Bladder microvascular endothelial cell (primary cell): ENCODE measurements at places on chromosomes 16 and 17. TPM values are rescaled to one million over a fixed set of nuclear protein-coding genes. Genes with fewer than 3 reads are reported as not detected.

The REXO5 gene
- total RNA-seq = 4.1 and 5.8 TPM in 2 replicates

The CDH3 gene
- total RNA-seq = not detected in 2 replicates

The IRX5 gene
- total RNA-seq = 0.16 and 0.63 TPM in 2 replicates

The GALK1 gene
- 57.1 and 85.5 TPM in 2 replicates for total RNA-seq

The HIGD1B gene
- total RNA-seq = not detected in 2 replicates

The IGF2BP1 gene
- total RNA-seq = 0.13 and 0.16 TPM in 2 replicates

The CRYM gene
- not detected in 2 replicates for total RNA-seq

The KRTAP9-4 gene
- not detected in 2 replicates for total RNA-seq

The TP53TG3F gene
- not detected in 2 replicates for total RNA-seq

The IRX3 gene
- 0.25 and 0.32 TPM in 2 replicates for total RNA-seq

The TEDC2 gene
- 5.9 and 7.1 TPM in 2 replicates for total RNA-seq

The FAM171A2 gene
- total RNA-seq = 3.5 and 3.6 TPM in 2 replicates

The ADGRG3 gene
- total RNA-seq = 0.16 and 1.8 TPM in 2 replicates

The DNAI2 gene
- total RNA-seq = not detected in 2 replicates

The CEP295NL gene
- 1.3 and 6.4 TPM in 2 replicates for total RNA-seq

The ATP2C2 gene
- total RNA-seq = under 0.01 TPM in 1 of 2 replicates, not detected in the other

The RILP gene
- total RNA-seq = 10.1 and 12.3 TPM in 2 replicates

The KRT12 gene
- total RNA-seq = not detected in 2 replicates

The FBXO39 gene
- total RNA-seq = under 0.01 and 7.1 TPM in 2 replicates

The KRT40 gene
- total RNA-seq = not detected in 2 replicates

The SAMD14 gene
- 2.9 and 14.1 TPM in 2 replicates for total RNA-seq

The RDM1 gene
- 0.19 TPM in 1 of 2 replicates, not detected in the other for total RNA-seq

The CLEC19A gene
- total RNA-seq = not detected in 2 replicates

The HS3ST2 gene
- total RNA-seq = not detected in 2 replicates

The COL1A1 gene
- 7.6 and 45.2 TPM in 2 replicates for total RNA-seq

The COASY gene
- 13.1 and 23.2 TPM in 2 replicates for total RNA-seq

The CUEDC1 gene
- total RNA-seq = 5.7 and 6.4 TPM in 2 replicates

The TRPV3 gene
- total RNA-seq = not detected in 2 replicates

The NTN3 gene
- total RNA-seq = 0.13 TPM in 1 of 2 replicates, not detected in the other

The ARHGDIG gene
- total RNA-seq = 0.13 TPM in 1 of 2 replicates, not detected in the other

The KRTAP9-2 gene
- not detected in 2 replicates for total RNA-seq

The NT5M gene
- total RNA-seq = 1.3 and 1.4 TPM in 2 replicates

The GAS7 gene
- 0.49 and 3.7 TPM in 2 replicates for total RNA-seq

The FAM83G gene
- total RNA-seq = 4.7 and 13.1 TPM in 2 replicates

The ENGASE gene
- 8.7 and 23.0 TPM in 2 replicates for total RNA-seq

The FUS gene
- 29.5 and 62.4 TPM in 2 replicates for total RNA-seq

The MRPS7 gene
- 61.0 and 64.3 TPM in 2 replicates for total RNA-seq

The CLEC18C gene
- 0.16 and 0.19 TPM in 2 replicates for total RNA-seq

The NMRAL1 gene
- total RNA-seq = 52.9 and 60.2 TPM in 2 replicates
